ENCODE measurements at places on chromosomes 4 and X.
A peak's percentile ranks its signal among the peaks of the same experiment; 100 is the strongest.

- peak; percentile 92 for DNase-seq
Measured at GRCh38 chrX:40845331-40845911, 110.1 kb upstream of the MED14 start.

GRCh38 chrX:56232221-56233082, at the start of gene KLF8:
KLF8 (plus strand) TSS chrX:56232356; CDS start chrX:56233335, 979 bp downstream.
- DNase-seq, result no peak

DNA sequence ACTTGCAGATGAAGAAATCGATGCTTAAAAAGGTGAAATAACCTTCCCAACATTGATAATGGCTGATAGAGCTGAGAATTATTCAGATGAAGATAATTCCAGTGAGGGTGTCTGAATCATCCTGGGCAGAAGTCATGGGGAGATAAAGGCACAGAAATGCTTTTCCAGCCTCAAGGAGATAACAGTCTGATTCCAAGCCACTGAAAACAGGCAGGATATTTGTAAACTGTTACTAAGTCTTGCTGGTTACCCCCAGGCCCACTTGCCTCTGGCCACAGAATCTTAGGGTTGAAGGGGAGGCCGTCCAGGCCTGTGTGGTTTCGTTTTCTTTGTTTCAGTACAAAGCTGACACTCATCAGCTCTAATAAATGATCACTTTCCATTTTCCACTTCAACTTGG, 158.5 kb downstream of the SH3KBP1 start:
- no peak for DNase-seq

DNA sequence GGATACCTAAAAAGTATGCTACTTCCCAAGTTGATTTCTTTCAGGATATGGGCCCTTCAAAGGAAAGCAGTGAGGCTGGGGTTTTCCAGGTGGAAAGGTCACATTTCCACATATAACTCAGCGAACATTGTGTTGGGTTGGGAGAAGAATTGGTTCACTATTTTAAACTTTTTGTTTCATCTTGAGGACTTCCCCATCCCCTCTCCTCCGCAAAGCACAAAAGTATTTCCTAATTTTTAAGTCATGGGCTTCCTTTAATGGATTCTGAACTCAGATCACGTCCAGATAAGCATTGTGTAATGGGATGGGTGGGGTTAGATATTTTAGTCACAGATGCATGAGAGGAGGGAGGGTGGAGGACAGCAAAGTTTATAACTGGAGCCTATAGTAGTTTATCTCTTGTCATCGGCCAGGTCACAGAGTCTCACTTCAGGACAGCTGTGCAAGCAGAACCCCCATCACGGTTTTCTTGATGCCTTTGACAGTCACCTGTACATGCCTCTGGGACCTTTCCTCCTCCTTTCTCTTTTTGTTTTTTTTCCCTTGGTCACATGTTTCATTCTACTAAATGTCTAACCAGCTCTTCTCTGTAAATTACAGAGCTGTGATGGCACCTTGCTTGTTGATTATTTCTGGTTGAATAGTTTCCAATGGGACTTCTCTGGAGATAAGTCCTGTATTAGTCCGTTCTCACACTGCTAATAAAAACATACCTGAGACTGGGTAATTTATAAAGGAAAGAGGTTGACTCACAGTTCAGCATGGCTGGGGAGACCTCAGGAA, 115.4 kb downstream of the PTTG2 start:
- DNase-seq, result no peak

GRCh38 chrX:41457613-41458192, 10.6 kb downstream of the NYX start:
- no peak for DNase-seq

DNA sequence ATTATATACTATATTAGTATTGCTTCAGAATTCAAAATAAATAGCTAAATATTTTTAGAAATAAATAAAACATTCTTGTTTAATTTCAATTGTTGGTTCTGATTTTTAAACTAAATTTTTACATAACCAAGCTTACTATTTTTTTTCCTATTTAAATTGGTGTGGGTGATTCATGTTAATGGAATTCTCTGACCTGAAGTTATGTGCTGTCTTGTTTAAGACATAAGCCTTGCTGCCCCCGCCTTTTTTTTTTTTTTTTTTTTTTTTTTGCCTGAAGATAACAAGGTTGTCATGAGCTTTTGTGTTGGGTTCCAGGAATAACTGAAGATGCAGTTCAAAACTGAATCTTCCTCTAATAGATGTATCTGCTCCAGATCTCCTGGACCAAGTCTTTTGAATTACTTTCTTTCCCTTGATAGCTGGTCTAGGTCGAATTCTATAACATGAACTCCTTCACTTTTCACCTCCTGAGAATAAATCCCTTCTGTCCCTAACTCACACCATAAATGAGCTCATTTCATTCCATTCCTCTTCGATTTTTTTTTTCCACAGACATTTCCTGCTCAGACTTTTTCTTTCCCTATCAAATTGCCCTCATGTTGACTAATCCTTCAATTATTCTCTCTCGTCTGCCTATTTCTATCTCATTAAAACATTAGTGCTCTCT, 261.5 kb upstream of the FTHL17 start:
- DNase-seq, result no peak

DNA sequence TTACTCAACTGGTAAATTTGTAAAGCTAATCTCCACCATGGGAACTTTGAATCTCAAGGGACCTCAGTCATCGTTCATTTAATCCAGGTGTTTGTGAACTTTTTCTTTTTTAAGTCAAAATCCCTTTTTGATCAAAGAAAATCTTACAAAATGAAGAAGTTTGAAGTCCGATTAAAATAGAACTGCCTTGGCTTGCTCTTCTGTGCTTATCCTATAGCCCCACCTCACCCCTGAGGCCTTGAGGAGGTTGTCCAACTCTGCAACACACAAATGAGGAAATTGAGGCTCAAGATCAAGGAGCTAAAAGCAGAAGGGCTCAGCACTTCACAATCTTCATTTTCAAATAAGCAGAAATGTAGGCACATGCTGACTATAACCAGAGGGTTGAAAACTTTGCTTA, 240.3 kb upstream of the SFRP2 start:
- no peak for DNase-seq

Measured in brain (organoid and tissue), 16 donors.